ENCODE measurements at places on chromosomes 4 and X.

GRCh38 chrX:146934256-146934655, 119.7 kb upstream of the CXorf51A start:
- no peak for DNase-seq

GRCh38 chrX:19566359-19567222, 51.3 kb upstream of the MAP3K15 start:
- no peak for DNase-seq

- peak; percentile 60 for DNase-seq
Measured at GRCh38 chr4:146520896-146521540, 722 bp downstream of the SLC10A7 start.

DNA sequence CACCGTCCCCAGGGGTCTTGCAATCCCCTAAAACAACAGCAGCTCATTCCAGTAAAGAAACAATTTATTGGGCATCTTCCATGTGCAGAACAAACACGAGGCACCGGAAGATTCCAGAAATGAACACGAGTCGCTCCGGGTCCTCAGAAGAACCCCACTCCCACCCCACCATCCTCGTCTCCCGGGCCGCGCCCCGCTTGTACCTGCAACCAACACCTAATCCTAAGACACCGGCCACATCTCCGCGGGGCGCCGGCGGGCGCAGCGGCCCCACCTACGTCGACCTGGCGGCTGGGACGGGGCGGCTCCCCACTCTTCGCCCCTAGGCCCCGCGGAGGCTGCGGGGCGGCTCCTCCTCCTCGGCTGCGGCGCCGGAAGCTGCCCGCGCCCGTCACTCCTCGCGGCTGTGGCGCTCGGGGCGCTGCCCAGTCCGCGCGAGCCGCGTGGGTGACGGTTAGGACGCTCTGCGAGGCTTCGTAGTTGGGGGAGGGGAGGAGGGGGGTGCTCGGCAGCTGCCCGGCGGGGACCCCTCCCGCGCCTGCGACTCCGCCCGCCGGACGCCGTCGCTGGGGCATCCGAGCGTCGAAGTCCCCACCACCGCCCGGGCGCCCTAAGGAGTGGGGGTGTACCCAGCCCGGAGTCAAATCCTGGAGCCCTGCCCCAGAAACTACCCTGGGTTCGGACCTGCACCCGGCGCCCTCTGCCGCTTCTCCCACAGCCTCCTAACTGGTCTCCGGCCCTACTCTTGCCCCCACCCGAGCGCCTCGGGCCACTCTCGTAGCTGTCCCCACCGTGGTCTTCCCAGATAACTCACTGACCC, at the start of gene CCDC158:
CCDC158 (minus strand) TSS at position 380 of the 820 bp plus-strand sequence. CDS start 17,934 bp downstream, outside the sequence.
- DNase-seq = no peak

GRCh38 chr4:20095805-20096541, 155.7 kb upstream of the SLIT2 start:
- peak; percentile 16 for DNase-seq

DNA sequence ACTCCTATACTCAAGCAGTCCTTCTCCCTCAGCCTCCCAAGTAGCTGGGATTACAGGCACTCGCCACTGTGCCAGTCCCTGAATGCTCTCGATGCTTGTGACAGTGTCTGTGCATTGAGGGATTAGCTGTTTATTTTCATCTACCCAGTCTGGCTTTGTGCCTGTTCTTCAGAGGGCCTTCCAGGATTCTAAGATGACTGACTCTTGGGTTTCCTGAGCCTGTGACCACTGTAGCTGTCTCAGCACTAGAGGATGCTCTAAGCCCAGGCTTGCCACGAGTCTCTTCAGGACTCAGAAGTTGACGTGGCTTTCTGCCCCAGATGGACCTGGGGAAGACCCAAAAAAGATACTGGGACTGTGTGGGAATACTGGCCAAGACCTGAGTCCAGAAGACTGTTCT, 201.4 kb downstream of the ARHGAP10 start:
- DNase-seq = peak; percentile 15

DNA sequence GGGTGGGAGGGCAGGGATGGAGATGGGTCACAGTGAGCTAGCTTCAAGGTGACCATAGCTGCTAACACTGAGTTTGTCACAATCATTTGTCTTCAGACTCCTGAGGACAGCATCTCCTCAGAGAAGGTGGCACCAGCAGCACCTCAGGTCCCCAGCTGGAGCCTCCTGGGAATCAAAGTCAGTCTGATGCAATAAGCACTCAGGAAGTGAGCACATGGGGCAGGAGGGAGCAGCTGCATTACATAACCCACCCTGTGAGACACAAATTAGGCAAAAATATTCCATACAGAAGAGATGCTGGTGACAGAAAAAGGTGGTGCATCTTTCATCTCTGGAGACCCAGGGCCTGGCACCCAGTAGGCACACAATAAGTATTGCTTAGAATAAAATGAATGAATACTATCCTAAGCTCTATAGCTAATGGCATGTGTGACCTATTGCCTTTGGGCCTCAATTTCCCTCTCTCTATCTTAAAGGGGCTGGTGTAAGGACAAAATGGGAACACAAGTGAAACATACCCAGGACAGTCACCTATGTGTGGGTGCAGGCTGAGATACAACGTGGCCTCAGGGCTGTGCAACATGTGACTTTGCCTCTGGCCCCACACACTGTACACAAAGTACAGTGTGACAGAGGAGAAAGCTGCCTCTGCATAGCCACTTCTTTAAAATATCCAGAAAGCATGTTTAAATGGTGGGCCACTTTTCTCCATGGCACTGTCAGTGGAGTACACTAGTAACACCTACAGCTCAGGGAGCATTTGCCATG, 37.1 kb downstream of the SLC39A8 start:
- no peak for DNase-seq

GRCh38 chr4:188918787-188919186, 779.5 kb downstream of the TRIML1 start:
- no peak for DNase-seq

DNA sequence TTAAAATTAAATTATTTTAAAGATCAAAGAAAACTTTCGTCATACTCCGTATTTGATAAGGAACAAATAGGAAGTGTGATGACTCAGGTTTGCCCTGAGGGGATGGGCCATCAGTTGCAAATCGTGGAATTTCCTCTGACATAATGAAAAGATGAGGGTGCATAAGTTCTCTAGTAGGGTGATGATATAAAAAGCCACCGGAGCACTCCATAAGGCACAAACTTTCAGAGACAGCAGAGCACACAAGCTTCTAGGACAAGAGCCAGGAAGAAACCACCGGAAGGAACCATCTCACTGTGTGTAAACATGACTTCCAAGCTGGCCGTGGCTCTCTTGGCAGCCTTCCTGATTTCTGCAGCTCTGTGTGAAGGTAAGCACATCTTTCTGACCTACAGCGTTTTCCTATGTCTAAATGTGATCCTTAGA, at the start of gene CXCL8:
CXCL8 (plus strand) TSS at position 217 of the 426 bp plus-strand sequence; CDS start at position 307, 90 bp downstream.
- peak; percentile 98 for DNase-seq

- peak; percentile 19 for DNase-seq
Measured at GRCh38 chr4:165208221-165208652, 876 bp downstream of the KLHL2 start.

DNA sequence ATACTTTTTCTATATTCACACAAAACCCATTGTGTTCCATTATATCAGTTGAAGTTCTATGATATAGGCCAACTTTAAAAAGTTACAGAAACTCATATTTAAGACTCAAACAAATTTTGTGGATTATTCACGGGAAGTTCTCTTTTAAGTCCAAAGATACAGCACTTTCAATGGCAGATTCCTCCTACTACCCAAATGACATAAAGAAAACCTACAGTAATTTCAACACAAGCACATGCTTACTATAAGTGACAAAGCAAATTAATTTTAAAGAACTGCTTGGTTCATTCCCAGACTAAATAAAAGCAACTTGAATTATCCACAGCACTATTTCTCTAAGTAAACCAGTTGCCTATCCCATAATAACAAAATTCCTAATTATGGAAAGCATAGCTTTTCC, 4.1 kb downstream of the PPA2 start:
- no peak for DNase-seq

GRCh38 chrX:37315511-37316248, 33.5 kb upstream of the PRRG1 start:
- no peak for DNase-seq

DNA sequence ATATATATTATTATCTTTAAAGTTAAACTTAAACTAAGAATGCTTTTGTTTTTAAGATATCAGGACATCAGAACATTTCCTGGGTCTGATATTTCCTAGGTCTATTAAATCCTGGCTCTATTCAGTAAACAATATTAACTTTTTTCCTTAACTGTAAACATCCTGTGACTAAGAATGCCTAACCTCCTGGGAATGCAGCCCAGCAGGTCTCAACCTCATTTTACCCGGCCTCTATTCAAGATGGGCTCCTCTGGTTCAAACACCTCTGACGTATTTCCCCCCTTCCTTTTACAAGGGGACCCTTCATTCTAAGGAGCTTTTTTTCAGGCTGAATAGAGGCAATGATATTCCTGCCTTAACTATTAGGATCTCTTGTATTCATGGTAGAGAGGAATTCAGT, 35.8 kb upstream of the DYNLT3 start:
- DNase-seq = peak; percentile 77

- DNase-seq = no peak
Measured at GRCh38 chr4:100041646-100042045, 91.6 kb upstream of the H2AZ1 start.

GRCh38 chrX:121161501-121161933, 114.1 kb downstream of the GLUD2 start:
- no peak for DNase-seq

- no peak for DNase-seq
Measured at GRCh38 chr4:105430811-105431210, 43.1 kb downstream of the PPA2 start.

DNA sequence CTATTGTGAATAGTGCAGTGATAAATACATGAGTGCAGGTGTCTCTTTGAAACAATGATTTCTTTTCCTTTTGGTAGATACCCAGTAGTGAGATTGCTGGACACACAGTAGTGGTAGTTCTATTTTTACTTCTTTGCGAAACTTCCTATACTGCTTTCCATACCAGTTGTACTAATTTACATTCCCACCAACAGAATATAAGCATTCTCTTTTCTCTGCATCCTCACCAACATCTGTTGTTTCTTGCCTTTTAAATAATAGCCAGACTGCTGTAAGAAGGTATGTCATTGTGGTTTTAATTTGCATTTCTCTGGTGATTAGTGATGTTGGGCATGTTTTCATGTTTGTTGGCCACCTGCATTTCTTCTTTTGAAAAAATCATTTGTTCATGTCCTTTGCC, 105.9 kb downstream of the COL4A6 start:
- no peak for DNase-seq
